CD4-positive, alpha-beta T cell treated with Interleukin-2 at 100 ng/mL for 4 hours (primary cell): ENCODE measurements at places on chromosomes 1 and 21.
A peak's percentile ranks its signal among the peaks of the same experiment; 100 is the strongest.

DNA sequence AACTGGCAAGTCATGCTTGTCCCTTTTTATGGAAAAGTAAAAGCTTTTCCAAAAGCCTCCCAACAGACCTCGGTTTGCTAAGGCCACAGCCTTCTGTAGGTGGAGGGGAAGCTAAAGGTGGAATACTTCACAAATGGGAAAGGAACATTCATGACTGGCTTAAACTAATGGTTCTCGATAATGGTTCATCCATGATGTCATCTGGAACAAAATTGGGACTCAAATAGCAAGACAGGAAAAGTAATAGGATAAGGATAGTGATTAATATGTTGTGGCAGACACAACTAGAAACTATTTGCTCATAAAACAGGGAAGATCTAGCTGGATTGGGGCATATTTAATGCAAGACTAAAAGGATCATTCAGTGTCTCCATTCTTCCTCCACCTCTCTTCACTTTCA is 16.7 kb upstream of the SPATA6 start:
- no peak for DNase-seq

DNA sequence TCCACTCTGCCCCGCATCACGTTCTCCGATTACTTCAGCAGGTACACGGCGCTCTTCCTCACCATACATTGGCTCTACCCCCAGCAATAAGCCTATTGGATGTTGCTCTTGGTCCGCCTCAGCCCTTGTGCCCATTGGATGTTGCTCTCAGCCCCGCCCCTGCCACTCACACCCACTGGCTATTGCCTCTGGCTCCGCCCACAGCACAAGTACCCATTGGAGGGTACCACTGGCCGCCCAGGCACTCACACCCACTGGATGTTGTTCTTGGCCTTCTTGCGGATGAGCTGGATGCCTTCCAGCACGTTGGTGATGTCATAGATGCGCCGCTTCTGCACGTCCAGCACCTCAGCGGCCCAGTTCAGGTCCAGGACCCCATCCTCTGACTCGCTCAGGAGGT is 9.4 kb downstream of the E2F2 start:
- DNase-seq = no peak

GRCh38 chr21:44938772-44939531 is 877 bp upstream of the SLX9 start:
- no peak for DNase-seq

DNA sequence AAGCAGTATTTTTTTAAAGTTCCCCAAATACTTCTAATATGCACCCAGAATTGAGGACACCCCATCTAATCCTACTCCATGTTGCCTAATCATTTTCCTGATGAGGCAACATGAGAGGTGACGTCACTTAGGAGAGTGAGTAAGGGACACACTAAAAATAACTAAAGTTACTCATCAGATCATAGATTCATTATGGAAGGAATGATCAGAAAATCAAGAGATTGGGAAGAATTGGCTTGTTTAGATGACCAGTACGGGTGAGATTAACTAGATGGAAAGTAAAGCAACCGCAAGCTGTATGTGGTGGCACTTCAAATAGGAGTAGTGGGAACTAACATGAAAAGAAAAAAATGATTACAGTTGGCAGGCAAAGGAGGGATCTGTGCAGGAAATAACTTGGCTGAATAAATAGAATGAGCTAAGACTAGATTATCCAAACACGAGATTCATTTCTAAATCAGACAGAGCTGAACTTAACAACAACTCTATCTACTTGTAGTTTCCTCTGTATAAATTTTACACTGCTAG is 61.4 kb upstream of the CXADR start:
- no peak for DNase-seq

DNA sequence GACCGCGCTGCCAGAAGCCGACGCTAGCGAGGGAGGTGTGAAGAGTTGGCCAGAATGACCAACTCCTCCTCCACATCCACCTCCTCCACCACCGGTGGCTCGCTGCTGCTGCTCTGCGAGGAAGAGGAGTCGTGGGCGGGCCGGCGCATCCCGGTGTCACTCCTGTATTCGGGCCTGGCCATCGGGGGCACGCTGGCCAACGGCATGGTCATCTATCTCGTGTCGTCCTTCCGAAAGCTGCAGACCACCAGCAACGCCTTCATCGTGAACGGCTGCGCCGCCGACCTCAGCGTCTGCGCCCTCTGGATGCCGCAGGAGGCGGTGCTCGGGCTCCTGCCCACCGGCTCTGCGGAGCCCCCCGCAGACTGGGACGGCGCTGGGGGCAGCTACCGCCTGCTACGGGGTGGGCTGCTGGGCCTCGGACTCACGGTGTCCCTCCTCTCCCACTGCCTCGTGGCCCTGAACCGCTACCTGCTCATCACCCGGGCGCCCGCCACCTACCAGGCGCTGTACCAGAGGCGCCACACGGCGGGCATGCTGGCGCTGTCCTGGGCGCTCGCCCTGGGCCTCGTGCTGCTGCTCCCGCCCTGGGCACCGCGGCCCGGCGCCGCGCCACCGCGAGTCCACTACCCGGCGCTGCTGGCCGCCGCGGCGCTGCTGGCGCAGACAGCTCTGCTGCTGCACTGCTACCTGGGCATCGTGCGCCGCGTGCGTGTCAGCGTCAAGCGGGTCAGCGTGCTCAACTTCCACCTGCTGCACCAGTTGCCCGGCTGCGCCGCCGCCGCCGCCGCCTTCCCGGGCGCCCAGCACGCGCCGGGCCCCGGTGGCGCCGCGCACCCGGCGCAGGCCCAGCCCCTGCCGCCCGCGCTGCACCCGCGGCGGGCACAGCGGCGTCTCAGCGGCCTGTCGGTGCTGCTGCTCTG is 1.2 kb downstream of the GPR88 start:
- no peak for DNase-seq

DNA sequence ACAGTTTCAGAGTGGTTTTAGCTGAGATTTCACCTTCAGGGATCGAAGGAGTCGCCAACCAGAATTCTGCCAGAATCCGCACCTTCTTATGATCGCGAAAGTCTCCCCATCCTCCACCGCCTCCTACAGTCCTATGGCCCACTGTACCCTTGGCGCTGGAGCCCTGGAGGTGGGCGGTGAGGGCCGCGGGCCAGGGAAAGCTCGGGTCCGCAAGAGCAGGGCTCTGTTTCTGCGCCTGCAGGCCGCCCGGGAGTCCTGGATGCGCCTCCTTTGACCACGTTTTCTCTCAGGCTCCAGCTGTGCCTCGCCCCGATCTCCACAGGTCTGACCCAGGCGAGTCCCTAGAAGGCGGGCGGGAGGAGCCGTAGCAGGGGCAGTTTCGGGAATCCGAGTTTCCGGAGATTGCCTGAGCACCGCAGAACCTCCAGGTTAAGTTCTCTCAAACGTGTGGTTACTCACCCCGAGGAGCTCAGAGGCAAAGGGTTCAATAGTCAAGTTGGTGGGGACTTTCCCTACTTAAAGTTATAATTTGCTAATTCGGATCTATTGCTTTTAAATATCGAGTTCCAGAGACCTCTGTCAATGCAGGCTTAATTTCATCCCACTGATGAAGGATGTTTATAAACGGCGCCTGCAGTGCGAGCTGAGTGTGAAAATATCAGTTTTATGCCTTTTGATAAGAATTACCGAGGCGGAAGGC is 3.2 kb upstream of the LHX8 start:
- no peak for DNase-seq

- no peak for DNase-seq
Observed at GRCh38 chr1:30410153-30410851, 313.1 kb downstream of the MATN1 start.

- DNase-seq = no peak
Observed at GRCh38 chr1:169099561-169099960, 6.9 kb upstream of the ATP1B1 start.

DNA sequence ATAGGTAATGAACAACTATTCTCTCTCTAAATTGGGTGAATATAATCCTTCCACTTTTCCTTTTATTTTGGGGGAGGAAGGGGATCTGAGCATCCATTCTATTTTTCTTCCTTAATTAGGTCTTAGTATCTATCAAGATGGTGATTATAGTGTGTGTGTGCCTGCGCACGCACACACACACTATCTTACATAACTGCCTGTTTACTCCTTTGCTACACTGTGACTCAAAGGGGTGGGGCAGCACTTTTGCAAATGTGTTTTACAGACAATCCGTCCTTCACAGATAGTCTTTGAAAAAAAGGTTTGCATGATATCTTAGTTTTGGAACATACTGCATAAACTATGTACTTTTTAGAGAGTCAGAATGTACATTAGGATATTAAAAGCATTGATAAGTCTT is 191.5 kb downstream of the SDCCAG8 start:
- no peak for DNase-seq

GRCh38 chr1:90246069-90246468 is 251.2 kb downstream of the ZNF326 start:
- no peak for DNase-seq

- DNase-seq = no peak
Observed at GRCh38 chr1:190452272-190452848, 25.3 kb downstream of the BRINP3 start.

- DNase-seq = no peak
Observed at GRCh38 chr1:21906173-21907078, 30.7 kb downstream of the HSPG2 start.

DNA sequence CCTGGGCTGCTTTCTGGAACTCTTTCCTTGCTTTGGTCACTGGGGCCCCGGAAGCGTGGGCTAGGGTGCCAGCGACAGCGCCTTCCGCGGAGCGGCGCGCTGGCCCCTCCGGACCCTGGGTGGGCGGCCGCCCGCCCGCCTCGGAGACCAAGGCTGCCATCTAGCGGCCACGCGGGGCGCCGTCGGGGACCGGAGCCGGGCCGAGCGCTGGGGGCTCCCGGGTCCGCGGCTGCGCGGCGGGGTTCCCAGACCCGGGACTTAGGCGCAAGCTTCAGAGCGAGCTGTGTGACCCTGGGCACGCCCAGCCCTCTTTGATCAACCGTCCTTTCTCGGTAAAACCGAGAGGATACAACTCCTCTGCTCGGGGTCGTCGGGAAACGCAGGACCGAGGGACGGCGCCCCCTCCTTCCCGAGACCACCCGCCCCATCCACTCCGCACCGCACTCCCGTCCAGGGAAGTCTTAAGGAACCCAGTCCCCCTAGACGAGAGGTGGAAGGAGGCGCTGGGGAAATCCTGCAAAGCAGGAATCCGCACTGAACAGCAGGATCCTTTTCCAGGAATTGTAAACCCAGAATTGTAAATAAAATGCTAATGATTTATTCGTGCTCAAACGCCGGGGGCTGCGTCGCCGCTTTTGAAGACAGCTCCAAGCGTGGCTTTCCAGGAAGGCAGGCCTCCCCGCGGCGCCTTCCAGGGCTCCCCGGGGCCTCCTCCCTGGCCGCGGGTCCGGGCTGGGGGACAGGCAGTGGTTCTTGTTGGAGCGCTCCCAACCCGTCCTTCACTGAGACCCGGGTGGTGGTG is 41.2 kb downstream of the RRAGC start:
- peak; percentile 29 for DNase-seq

GRCh38 chr1:29202053-29202452 is 20.4 kb upstream of the SRSF4 start:
- no peak for DNase-seq

DNA sequence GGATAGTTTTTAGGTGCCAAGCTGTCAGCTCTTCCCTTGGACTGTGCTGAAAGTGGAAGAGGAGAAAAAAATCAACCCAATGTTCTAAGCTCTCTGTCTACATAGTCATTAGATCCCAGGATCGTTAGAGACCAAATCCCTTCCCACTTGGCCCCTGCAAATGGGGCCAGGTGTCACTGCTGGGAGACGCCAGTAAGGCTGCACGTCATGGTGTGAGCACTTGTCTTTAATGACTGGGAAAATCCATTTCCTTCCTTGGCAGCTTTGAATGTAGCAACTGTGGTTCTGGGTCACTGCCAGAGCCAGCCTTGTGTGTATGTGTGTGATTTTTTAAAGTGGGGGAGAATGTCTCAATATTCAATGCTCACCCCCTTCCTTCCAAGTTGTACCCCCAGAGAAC is 59.9 kb downstream of the MAN1C1 start:
- DNase-seq = no peak

- DNase-seq = no peak
Observed at GRCh38 chr1:56183151-56183550, 396.2 kb downstream of the PLPP3 start.
